Kasumi-1 (cell line): ENCODE measurements at places on chromosomes 5 and 9.
A peak's percentile ranks its signal among the peaks of the same experiment; 100 is the strongest.

GRCh38 chr9:95193067-95193466 lies 124.4 kb downstream of the FANCC start:
- no peak for DNase-seq

DNA sequence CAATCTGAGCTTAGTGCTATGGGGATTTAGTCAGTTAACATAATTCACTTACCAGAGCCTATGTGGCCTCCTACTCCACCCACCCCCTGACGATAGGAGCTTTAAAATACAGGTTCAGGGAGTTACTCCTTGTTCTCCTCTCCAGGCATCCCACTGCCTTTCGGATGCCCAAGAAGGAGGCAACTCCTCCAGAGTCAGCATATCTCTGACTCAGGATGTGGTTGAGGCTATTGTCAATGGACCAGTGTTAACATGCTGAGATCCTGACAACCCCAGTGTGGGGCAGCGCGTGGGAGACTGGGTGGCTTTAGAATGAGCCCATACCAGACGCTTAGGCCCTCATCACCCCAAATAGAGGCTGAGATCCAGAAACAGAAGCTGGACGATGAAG lies 27.4 kb downstream of the BICD2 start:
- no peak for DNase-seq

- no peak for DNase-seq
These were observed 218.1 kb downstream of the AOPEP start for GRCh38 chr9:94944626-94945025.

DNA sequence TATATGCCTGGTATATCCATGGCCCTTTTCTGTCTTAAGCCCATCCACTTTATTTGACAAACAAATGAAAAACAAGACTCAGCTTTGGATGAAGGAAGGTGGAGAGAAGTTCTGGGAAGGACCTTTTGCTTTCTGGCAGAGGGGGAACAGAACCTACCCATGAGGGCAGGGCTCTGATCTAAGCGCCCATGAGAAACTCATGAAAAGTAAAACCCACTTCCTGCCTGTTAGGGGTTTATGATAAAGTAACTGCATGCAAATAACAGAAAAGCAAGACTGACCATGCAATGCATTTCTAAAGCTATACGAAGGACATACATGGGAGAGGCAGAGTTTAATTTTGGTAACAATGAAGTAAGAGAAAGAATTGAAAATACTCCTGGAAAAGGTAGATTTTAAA lies 181.9 kb upstream of the ADRA1B start:
- no peak for DNase-seq

- no peak for DNase-seq
These were observed 95.9 kb downstream of the FBXO4 start for GRCh38 chr5:42020788-42021530.

GRCh38 chr9:72675586-72675985 lies 154.2 kb downstream of the TMC1 start:
- no peak for DNase-seq

- no peak for DNase-seq
These were observed 63.9 kb downstream of the FAM114A2 start for GRCh38 chr5:153974813-153975163.

DNA sequence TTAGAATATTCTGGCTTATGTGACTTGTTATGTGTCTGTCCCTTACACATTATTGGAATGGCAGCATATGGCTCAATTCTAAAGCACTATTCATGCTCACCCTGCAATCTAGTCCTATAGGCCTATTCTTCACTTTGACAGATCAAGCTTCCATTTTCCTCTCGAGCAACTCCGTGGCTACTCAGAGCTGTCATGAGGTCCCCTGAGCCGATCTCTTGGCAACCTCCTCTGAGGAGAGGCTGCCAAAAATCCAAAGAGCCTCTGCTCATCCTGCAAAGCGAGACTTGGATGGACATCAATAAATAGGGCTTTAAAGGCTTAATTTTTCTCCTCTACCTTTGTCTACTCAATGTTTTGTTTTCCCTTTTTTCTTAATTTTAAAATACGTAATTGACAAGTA lies 163.8 kb downstream of the GABRB2 start:
- DNase-seq = no peak

- no peak for DNase-seq
These were observed 20.8 kb upstream of the SEMA4D start for GRCh38 chr9:89518466-89519365.

DNA sequence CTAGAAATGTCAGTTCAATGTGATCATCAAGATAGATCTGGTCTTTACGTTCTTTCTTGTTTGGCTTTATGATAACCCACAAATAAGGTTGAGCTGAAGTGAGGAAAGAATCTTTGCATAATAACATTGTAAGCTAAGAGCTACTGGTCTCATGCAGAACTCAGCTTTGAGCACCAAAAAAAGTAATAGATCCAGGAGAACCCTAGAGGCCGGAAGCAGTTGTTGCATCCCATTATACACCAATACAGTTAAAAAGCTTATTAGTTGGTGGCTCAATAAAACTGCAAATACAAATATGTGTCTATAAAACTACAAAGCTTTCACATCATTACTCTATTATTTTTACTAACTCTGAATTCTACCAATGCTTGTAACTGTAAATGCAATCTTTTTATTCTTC lies 85.5 kb upstream of the NUDT12 start:
- no peak for DNase-seq

DNA sequence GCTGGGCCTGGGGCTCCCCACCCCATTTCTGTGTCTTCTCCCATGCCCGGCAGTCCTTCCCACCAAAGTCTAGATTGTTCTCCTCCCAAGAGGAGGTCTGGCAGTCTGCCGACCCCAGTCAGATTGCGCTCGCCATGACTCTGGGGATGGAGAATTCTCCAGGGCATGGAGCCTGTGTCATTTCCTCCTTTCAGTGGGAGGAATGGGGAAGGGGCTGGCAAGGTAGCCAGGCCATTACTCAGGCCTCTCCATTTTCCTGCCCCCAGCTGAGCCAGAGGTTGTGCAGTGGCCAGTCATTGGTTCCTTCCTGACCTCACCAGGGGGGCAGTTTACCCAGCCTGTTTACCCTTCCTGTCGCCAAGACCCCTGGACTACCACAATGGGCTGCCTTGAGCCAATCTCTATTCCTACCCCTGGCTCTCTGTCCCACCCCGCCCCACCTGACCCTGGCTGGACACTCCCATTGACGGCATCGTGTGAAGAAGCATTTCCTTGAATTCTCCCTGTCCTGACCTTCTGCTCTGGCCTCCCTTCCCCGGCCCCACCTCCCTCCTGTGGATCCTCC lies 628 bp downstream of the SYNPO start:
- DNase-seq = no peak

- DNase-seq = no peak
These were observed 354.1 kb upstream of the SLC30A5 start for GRCh38 chr5:68739752-68740151.

- DNase-seq = no peak
These were observed 35.2 kb downstream of the NUP214 start for GRCh38 chr9:131160416-131161112.

DNA sequence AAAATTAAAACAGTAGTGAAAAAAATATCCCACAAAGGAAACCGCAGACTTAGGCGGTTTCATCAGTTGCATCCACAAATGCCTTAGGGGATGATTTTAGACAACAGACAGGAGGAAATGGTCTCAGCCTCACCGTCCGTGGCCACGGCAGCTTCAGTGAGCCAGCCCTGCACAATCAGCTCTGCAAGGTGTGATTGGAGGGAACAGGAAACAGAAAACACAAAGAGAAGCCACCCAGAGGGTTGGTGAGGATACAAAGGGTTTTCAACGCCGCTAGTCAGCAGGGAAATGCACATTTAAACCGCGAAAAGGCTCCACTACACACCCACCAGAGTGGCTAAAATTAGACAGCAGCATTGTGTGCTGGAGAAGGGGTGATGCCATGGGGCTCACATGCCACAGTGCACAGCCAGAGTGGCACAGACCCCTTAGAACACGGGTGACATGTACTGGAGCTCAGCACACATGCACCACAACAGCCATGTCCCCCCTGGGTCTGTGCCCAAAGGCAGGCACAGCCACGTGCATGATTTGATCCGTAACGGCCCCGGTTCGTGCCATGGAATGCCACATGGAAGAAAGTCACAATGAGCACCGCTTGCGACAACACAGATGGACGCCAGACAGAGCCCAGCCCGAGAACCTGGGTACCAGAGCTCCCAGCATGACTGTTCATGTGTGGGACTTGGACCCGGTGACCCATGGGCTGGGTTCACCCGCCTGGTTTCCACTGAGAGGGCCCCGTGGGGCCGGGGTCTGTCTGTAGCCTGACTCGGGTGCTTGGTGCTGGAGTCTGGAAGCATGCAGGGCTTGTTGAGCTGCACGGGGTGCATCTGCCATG lies 18.3 kb upstream of the TERT start:
- DNase-seq = peak; percentile 72
